NCI-H774 (cell line): ENCODE measurements at places on chromosomes 5 and 9.

DNA sequence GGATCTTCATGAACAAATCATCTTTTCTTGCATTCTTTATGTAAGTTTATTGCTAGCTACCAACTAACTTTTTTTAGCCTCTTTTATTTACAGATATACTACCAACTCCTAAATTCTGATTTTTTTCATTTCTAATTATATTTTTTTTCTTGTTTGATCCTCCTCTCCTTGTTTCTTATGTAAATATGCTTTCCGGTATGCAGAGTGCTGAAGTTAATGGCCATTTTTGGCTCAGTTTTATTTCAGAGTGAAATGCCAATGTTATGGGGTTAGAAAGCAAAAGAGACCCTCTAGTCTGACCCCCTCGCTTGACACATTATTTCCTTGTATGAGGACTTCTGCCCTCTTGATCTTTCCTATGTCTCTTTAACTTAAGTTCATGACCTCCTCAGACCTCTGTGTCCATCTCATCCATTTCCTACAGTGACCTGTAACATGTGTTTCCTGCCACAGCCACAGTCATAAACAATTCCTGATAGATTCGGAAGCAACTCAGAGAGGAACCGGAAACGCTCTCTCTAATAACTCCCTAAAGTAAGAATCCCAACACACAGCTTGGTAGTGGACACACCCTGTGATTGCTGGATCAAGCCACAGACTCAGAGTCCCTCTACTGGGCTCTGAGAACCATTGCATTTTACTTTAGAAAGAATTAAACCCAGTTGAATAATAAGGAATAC, 42.9 kb upstream of the AFAP1L1 start:
- DNase-seq = no peak

DNA sequence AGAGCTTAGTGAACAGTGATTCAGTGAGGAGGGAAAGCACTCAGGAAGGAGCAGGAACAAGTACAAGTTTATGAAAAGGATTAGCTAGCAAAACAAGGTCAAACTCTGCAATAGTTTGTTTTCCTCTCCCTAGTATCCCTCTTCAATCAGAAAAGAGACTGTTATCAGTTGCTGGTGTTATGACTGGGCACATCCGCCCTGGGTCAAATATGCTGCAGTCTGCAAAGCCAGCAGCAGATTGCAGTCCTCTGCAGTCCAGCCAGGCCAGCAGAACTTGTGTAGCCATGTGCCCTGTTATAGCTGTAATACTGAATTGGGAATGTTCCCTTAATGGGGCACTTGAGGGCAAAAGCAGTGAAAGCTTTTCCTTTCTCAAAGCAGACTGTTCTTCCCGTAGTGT, 12.0 kb downstream of the PCDHAC2 start:
- DNase-seq = no peak

- no peak for DNase-seq
Observed at GRCh38 chr5:138944527-138945322, 69.6 kb upstream of the LRRTM2 start.

DNA sequence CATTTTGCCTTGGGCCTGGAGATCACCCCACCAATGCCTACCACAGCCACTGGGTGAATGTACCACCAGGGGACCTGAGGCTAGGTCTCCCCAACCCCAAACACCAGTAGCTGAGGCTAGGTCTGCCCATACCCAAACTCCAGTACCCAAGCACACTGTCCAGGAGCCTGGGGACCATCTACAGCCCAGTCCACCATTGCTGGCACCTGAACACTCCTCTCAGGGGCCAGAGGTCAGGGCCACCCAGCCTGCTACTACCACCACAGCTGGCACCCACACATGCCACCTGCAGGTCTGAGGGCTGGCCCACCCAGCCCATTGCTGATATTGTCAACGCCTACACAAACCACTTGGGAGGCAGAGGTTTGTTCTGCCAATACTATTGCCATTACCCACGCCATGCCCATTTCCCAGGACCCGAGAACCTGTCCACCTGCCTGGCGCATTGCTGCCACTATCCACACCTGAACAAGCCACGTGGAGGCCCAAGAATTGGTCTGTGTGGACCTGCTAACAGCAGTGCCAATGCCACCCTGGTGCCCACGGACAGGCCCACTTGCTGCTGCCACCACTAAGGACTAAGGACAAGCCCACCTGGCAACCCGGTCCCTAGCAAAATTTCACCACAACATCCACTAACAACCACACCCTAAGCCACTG, 59.2 kb downstream of the ZDHHC21 start:
- DNase-seq = no peak

DNA sequence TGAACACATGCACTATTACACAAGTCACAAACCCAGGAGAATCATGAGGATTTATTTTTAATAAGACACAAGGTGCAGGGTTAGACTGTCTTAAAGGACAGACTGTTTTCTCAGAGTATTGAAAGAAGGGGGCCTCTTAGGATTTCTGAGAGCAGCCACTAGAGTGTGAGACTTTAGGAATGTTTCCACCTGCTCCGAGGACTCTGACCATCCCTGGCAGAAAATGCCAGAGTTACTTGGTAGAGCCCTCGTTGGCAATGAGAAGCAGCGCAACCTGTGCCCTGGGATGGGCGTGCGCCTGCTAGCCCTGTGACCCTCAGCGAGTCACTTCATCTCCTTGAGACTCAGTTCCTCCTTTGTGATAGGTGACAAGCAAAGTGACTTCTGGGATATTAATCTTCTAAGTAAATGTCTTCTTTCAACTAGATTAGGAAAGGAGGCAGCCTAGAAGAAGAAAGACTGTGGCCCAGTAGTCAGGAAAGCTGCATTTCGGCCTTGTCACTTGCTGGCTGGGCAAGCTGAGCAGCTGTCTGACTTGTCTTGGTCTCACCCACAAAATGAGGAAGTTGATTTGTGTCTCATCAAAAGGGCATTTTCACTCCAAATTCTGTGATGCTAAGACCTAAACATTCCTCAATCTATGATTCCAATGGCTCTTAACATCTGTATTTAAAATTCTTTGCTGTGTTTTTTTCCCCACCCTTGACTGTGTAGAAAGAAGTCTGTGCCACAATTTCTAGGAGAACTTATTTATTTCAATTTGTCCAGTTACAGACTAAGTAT, 60.5 kb downstream of the PTCD2 start:
- no peak for DNase-seq

DNA sequence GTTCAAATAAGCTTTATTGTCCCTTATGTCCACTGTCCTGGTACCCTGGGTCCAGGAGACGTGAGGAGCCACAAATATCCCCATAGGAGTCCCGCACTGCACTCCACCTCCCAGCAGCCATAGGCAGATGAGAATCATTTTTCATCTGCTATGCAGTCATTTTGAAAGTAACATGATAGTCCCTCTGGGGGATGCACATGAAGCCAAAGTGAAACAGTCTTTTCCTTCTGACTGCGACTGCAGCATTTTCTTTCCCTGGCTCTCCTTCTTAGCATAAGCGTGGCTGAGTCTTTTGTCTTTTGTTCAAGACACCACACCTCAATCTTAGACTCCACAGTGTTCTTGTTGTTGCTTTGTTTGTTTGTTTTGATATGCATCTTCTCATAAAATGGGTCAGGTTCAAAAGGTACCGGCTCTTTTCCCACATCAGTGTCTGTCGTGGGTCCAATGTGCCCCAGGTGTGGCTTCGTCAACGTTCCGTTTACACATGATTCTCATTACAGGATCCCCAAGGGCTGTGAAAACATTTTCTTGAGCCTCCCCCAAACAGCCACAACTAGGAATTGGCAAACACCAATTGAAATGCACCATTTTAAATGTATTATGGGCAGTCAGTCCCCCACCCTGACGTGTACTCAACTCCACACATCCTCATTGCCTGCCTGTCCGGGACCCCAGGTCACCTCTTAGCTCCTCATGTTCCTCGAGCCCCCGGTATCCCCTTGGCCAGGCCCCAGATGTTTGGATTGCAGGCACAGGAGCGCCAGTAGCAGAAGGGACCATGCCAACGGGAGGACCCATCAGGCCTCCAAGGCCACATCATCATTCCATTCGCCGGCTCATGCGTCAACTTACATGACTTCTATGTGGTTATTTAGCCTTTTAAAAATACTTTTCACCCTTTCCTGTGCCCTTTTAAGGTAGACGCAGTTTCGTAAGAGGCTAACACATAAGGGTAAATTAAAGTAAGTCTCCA, 237.8 kb upstream of the DAPK1 start:
- no peak for DNase-seq

GRCh38 chr5:1240496-1241260, 15.5 kb downstream of the SLC6A18 start:
- no peak for DNase-seq

GRCh38 chr9:88106492-88106891, 31.8 kb downstream of the SPATA31C2 start:
- DNase-seq = no peak

DNA sequence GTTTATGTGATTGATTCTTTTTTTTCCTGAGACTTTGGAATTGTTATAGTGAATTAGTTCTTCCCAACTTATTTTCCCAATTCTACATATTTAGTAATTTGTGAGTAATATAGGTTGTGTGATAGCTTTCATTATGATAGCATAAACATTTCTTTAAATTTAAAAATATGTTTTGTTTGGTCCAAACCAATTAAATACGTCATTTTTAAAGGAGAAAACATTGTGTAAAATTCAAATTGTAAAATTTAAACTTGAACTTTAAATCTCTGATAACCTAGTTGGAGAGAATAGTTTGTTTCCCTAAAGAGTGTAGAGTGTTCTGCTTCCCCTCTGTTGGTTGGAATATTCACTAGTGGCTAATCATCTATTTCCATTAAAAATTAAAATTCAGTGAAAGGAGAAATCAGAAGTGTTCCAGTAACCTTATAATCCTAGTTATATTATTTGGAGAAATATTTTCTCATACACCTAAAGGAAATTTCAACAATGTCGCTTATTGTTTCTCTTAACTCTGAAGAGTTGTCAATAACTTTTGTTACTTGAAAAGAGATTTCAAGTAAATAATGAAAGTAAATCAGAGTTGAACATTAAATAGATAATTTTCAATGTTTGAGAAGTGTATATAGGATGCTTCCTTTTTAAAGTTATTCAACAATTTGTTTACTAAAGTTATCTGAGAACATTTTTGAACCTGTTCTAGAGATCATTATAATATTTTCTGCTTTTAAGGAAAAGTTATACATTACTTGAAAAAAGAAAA, 2.9 kb downstream of the NIPBL start:
- DNase-seq = no peak

DNA sequence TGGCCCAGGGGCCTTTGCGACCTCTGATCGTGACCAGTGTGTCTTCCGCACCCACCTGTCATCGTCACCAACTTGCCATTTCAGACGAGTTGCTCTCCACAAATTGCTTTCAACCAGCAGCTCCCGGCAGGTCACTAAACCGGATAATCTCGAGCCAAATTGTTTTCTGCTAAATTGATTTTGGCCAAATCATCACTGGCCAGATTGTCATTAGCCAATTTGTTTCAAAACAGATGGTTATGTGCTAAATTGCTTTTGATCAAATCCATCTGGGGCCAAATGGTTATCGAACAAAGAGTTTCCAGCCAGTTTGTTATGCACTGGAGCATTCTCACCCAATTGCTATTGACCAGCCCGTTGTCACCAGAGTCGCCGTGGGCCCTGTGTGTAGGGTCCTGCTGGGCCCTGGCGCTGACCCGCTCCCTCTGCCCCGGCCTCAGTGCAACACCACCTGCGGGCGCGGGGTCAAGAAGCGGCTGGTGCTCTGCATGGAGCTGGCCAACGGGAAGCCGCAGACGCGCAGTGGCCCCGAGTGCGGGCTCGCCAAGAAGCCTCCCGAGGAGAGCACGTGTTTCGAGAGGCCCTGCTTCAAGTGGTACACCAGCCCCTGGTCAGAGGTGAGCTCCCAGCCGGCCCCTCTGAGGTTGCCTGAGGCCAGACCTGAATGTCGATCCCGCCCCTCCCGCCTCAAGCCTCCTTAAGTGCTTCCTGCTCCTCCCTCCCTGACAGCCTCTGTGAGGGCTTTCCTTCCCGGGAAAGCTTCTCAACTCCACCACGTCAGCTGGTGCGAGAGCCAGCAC, 35.6 kb downstream of the ADAMTSL2 start:
- no peak for DNase-seq

DNA sequence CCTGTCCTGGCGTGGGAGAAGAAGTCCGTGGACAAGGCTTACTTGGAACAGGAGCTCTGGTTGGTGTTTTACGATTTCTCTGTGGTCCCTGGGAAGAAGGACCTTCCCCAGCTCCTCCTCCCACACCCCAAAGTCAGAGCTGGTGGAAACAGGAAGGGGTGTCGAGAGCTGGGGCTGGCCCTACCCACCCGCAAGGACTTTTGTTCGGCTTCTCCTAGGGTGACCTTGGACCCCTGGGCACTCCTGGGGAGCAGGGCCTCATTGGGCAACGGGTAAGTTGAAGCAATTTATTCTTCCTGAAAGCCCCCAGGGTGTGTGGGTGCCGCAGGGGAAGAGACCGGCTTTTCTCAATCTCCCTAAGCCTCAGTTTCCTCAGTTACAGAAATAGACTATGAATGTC, 53.9 kb upstream of the ORM1 start:
- no peak for DNase-seq

DNA sequence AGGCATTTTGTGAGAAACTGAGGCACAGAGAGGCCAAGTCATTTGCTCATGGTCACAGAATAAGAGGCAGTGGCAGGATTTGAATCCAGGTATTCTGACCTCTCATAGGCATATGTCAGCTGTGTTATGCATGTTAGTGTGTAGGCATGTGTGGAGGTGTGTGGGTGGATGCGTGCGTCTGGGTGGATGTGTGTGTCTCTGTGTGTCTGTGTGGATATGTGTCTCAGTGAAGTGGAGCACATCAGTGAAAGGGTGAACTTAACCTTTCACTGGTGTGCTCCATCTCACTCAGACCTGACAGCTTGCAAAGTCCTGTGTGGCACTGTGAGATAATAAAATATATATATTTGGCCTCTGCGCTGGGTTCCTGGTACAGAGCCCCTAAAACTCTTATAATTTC, 32.0 kb upstream of the SMU1 start:
- DNase-seq = no peak

GRCh38 chr9:105842023-105842644, 147.8 kb downstream of the TMEM38B start:
- DNase-seq = no peak

DNA sequence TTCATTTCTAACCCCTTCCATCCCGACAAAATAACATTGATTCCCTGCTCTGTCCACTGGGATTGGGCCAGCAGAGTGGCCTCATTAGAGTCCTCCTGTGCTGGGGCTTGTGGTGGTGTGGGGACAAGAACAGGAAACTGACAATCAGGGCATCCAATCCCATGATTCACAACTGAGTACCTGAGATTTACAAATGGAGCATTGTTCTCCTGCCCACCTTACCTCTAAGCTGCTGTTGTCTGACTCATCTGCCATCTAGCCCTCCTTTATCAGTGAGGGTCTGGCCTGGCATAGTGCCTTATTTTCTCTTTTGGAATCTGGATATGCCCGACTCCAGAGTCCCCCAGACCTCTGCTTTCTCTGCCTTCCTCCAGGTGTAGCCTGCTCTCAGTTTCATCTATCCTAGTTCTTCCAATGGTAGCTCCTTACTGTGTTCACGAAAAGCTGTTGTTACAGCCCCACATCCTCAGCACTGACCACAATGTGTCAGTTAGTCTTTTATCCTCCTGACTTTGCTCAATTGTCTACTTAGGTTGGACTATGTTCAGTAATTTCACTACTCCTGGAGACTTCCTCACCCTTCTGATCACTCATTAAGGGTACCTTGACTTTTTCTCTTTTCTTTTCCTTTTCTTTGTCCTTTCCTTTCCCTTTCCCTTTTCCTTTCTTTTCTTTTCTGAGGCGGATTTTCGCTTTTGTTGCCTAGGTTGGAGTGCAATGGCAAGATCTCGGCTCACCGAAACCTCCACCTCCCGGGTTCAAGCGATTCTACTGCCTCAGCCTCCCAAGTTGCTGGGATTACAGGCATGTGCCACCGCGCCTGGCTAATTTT, 13.4 kb downstream of the WNT8A start:
- DNase-seq = no peak
